Prostate gland (tissue), 2 donors: ENCODE measurements at places on chromosomes 1 and 21. TPM values are rescaled to one million over a fixed set of nuclear protein-coding genes. Genes with fewer than 3 reads are reported as not detected.

DNA sequence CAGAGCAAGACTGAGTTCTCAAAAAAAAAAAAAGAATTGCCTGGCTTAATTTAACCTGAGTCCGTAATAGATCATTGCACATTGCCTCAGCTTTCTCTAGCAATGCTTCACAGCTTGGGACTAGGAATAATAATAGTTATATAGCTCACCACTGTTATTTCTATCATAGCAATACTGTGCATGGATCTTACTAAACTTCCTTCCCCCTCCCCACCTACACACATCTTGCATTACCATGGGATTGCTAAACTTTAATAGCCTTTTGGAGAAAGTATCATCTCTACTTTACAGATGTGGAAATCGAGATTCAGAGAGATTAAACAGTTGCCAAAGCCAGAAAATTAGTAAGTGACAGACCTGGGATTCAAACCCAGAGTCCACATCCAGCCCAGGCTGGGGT is 99.4 kb downstream of the ATP5PO start:
- DNase-seq, result no peak
- no peak overlapping the region for H3K27ac ChIP-seq
- H3K36me3 ChIP-seq, result no peaks in the 10 kb centered on the region
- no peaks in the 10 kb centered on the region for H3K27me3 ChIP-seq
- H3K4me1 ChIP-seq, result no peaks in the 10 kb centered on the region

The ADAMTS4 gene
- total RNA-seq, result 3.4 TPM

The CLDN17 gene
- not detected for total RNA-seq

DNA sequence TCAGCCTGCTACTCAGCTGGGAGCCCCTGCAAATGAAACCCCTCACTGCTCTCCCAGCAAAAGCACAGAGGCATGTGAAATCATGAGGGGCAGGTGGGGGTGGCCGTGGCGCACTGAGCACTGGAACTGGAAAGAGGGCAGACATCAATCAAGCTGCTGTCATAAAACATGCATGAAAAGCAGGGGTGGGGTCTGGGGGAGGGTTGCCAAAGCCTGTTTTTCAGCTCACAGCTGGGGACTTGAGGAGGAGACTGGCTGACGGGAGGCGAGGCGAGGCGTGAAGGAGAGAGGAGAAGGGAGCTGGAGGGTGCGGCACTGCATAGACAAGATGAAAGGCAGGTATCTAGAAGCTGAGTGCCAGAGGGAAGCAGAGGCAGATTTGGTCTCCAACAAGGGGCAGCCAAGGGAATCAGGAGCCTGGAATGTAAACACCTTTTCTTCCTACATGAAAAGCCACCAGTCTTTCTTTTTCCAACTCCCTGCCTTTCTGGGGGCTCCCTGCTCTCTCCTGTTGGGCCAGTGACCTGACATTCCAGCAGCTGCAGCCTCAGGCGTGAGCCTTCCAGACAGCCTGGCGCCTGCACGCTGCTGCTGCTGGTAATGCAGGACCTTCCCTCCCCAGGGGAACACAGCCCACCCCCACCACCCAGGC is 87.0 kb downstream of the NMNAT2 start:
- no peak for DNase-seq
- H3K27me3 ChIP-seq, result no peaks in the 10 kb centered on the region
- no peaks in the 10 kb centered on the region for H3K4me1 ChIP-seq
- H3K27ac ChIP-seq, result no peak overlapping the region
- H3K4me3 ChIP-seq, result no peak overlapping the region

GRCh38 chr1:25022361-25023189 is 92.5 kb upstream of the RUNX3 start:
- no peaks in the 10 kb centered on the region for H3K36me3 ChIP-seq
- H3K27me3 ChIP-seq, result no peaks in the 10 kb centered on the region
- H3K4me1 ChIP-seq, result no peaks in the 10 kb centered on the region
- peak; percentile 31 for DNase-seq
- no peak overlapping the region for H3K4me3 ChIP-seq

The KLHDC8A gene
- total RNA-seq, result not detected

DNA sequence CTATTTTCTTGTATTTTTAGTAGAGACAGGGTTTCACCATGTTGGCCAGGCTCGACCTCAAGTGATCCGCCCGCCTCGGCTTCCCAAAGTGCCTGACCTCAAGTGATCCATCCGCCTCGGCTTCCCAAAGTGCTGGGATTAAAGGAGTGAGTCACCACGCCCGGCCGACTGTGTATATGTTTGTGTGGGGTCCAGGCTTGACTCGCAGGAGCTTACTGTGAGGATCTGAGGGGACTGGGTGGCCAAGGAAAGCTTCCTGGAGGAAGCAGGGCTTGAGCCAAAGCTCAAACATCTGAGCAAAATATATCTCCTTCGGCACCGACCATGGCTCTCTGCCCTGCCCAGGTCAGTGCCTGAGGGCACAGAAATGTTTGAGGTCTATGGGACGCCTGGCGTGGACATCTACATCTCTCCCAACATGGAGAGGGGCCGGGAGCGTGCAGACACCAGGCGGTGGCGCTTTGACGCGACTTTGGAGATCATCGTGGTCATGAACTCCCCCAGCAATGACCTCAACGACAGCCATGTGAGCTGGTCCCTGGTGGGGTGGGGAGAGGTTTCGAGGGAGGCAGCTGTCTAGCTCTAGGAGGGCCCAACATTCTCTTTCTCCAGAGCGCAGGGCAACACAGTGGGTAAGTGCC is 10.5 kb downstream of the PADI3 start:
- no peaks in the 10 kb centered on the region for H3K27me3 ChIP-seq
- DNase-seq, result no peak
- H3K4me3 ChIP-seq, result no peak overlapping the region
- no peaks in the 10 kb centered on the region for H3K4me1 ChIP-seq

DNA sequence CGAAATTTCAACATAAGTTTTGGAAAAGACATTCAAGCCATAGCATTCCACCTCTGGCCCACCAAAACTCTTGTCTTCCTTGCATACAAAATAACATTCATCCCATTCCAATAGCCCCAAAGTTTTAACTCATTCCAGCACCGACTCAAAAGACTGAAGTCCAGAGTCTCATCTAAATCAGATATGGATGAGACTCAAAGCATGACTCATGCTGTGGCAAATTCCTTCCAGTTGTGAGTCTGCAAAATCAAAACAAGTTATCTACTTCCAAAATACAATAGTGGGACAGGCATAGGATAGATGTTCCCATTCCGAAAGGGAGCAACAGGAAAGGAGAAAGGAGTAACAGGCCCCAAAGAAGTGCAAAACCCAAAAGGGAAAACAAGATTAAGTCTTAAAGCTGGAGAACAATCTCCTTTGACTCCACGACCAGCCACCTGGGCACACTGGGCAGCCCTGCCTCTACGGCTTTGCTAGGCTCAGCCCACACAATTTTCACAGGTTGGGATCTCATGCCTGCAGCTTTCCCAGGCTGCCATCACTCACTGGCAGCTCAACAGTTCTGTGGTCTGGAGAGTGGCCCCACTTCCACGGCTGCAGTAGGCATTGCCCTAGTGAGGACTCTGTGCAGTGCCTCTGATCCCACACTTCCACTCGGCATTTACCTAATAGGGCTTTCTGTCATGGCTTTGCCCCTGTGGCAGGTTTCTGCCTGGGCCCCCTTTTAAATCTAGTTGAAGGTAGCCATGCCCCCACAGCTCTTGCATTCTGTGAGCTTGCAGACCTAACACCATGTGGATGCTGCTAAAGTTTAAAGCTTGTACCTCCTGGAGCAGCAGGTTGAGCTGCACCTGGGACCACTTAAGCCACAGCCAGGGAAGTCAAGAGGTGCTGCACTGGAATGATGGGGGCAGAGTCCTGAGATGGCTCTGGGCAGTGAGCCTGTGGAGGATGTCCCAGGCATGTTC is 51.0 kb downstream of the RUNX3 start:
- H3K4me3 ChIP-seq, result no peak overlapping the region
- H3K4me1 ChIP-seq, result no peaks in the 10 kb centered on the region
- no peak for DNase-seq
- no peaks in the 10 kb centered on the region for H3K36me3 ChIP-seq
- H3K27me3 ChIP-seq, result no peaks in the 10 kb centered on the region

- no peak for DNase-seq
- H3K4me3 ChIP-seq, result no peak overlapping the region
- H3K27ac ChIP-seq, result no peak overlapping the region
These were observed 17.0 kb downstream of the TFF3 start for GRCh38 chr21:42298237-42298636.

DNA sequence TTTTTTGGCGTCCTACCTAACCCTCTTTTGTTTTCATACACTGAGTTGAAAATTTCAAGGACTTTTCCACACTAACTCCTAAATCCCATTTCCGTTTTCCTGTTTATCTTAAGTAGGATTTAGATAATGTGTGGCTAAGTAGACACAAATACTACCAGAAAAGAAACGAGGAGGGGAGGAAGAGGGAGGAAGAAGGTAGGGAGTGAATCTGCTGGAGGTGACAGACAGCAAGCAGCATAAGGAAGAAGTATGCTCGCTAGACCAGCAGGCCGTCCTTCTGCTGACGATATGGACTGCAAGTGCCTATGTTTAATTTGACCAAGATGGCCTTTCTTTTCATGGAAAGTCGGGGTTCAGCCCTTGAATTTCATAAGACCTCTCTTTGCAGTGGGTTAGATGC is 256.9 kb upstream of the RAB4A start:
- no peak overlapping the region for H3K27ac ChIP-seq
- no peak for DNase-seq
- no peak overlapping the region for H3K4me3 ChIP-seq
- no peaks in the 10 kb centered on the region for H3K36me3 ChIP-seq
- no peaks in the 10 kb centered on the region for H3K27me3 ChIP-seq
- no peaks in the 10 kb centered on the region for H3K4me1 ChIP-seq

DNA sequence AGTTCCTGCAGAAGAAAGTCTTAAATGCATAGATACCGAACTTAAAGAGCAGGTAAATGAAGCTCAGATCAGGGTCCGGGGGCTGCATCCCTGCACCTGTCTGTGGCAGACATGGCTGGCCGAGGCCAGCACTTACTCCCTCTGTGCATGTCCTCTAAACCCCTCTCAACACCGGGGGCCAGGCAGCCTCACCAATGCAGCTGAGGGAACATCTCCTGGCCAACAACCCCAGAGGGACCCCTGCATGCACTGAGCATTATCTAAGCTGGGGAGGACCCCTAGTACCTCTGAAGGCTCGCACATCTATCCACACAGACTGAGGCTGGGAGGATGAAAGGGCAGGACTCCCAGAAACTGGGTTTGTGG is 18.4 kb downstream of the TTC34 start:
- peaks cover 8% of the 10 kb centered on the region for H3K27me3 ChIP-seq
- no peaks in the 10 kb centered on the region for H3K36me3 ChIP-seq

GRCh38 chr1:91894036-91894761 is 8.2 kb upstream of the TGFBR3 start:
- H3K36me3 ChIP-seq, result no peaks in the 10 kb centered on the region
- no peak overlapping the region for H3K4me3 ChIP-seq
- H3K27ac ChIP-seq, result no peak overlapping the region
- no peaks in the 10 kb centered on the region for H3K4me1 ChIP-seq
- no peak for DNase-seq

GRCh38 chr1:21024918-21025317 is 151.8 kb downstream of the EIF4G3 start:
- no peak overlapping the region for H3K4me3 ChIP-seq
- DNase-seq, result no peak
- H3K27me3 ChIP-seq, result no peaks in the 10 kb centered on the region
- H3K4me1 ChIP-seq, result peaks cover 6% of the 10 kb centered on the region

GRCh38 chr1:175690298-175690697 is 53.1 kb downstream of the TNR start:
- no peak overlapping the region for H3K4me3 ChIP-seq
- no peaks in the 10 kb centered on the region for H3K4me1 ChIP-seq
- H3K36me3 ChIP-seq, result no peaks in the 10 kb centered on the region
- H3K27me3 ChIP-seq, result no peaks in the 10 kb centered on the region

DNA sequence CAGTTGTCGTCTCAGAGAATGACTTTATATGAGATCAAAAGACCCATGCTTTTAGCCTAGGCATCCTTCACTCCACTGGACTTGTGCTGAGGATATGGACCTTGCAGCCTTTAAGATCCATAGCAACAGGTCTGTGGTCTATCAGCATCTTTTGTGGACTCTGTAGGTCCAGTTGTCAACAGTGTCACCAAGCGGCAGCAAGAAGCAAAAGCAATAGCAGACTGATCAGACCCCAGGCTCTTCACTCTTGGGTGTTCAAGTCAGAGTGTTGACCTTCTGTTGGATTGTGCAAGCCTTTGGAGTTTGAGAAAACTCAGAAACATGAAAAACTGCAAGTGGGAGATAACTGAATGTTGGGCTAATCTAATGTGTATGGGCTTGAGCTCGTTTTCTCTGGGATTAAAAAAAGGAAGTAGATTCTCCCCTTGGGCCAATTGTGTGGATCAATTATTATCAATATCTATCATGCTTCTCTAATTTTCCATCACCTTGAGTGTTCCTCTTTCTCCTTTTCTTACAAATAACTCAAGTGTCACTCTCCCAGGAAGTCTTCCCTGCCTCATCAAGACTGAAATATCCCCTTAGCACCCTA is 144.2 kb downstream of the LYPLAL1 start:
- no peak overlapping the region for H3K4me3 ChIP-seq
- no peaks in the 10 kb centered on the region for H3K4me1 ChIP-seq
- no peak for DNase-seq
- H3K36me3 ChIP-seq, result no peaks in the 10 kb centered on the region
- H3K27me3 ChIP-seq, result no peaks in the 10 kb centered on the region

DNA sequence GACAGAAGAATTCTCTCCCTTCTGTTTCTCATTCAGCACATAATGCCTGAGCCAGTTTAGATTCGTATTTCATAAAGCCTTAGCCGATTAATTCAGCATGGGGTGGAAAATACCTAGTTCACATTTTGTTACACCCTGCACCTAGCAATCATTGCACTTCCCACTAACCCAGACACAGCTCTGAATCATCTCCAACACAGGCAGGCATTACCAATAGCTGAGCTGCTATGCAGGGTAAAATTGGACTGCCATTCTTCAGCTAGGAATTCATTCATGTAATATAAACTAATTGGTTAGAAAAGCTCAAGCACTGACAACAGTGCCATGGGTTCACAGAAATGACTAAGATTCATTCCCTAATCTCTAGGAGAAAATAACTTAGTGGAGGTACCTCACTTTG is 26.9 kb upstream of the NKAIN1 start:
- no peak for DNase-seq
- peaks cover 2% of the 10 kb centered on the region for H3K4me1 ChIP-seq
- H3K27me3 ChIP-seq, result no peaks in the 10 kb centered on the region
- peaks cover 3% of the 10 kb centered on the region for H3K36me3 ChIP-seq
- no peak overlapping the region for H3K4me3 ChIP-seq

DNA sequence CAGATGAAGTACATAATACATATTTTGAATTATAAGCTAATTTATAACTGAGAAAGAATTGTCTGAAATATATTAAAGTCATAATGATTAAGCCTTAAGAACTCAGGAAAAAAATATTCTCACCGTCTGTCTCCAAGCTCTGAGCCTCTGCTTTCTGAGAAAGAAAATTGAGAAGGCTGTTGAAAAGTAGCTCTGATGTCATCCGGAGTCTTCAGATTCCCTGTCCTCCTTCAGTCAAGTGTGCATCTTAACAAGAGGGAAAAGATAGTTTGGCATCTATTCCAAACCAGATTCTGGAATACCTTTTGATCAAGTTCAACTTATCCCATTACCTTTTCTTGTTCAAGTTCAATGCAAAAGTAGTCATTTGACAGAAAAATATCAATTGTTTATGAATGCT is 50.6 kb downstream of the NRIP1 start:
- no peak for DNase-seq
- no peak overlapping the region for H3K27ac ChIP-seq
- H3K36me3 ChIP-seq, result no peaks in the 10 kb centered on the region

The FCER1G gene
- total RNA-seq, result 22.4 TPM
